Spleen (tissue), 13 donors: ENCODE measurements at places on chromosomes 2 and 18. TPM values are rescaled to one million over a fixed set of nuclear protein-coding genes. Genes with fewer than 3 reads are reported as not detected.

SLC30A3 gene
- total RNA-seq = not detected

SLC14A1 gene
- total RNA-seq = 6.0 TPM

GCG gene
- not detected for total RNA-seq

SCG2 gene
- not detected for total RNA-seq

DNA sequence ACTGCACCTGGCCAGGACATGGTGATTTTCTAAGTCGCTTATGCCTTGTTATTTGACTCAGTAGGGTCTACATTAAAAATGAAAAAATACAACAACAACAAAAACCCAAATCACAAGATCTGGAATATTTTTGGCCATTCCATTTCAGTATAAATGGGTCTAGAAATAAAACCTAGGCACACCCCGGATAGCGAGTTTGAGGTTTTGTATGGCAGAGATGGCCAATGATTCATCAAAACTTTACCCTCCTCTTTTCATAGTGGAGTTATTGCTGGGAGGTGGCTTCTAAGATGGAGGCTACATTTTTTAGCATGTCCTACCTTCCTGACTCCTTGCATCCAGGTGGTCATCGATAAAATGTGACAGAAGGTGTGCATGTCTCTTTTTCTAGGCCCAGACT is 49.3 kb upstream of the PELI1 start:
- H3K4me1 ChIP-seq = peaks cover 50% of the 10 kb centered on the region
- H3K27ac ChIP-seq = no peak overlapping the region
- no peaks in the 10 kb centered on the region for H3K36me3 ChIP-seq
- H3K4me3 ChIP-seq = no peak overlapping the region
- DNase-seq = no peak
- no peaks in the 10 kb centered on the region for H3K27me3 ChIP-seq

- H3K4me1 ChIP-seq = no peaks in the 10 kb centered on the region
- no peak overlapping the region for H3K27ac ChIP-seq
- no peaks in the 10 kb centered on the region for H3K36me3 ChIP-seq
- no peak for DNase-seq
These were observed 610.2 kb downstream of the ZEB2 start for GRCh38 chr2:143909577-143910353.

- no peak overlapping the region for H3K27ac ChIP-seq
- DNase-seq = no peak
- H3K4me3 ChIP-seq = no peak overlapping the region
- no peaks in the 10 kb centered on the region for H3K27me3 ChIP-seq
- H3K36me3 ChIP-seq = no peaks in the 10 kb centered on the region
- no peaks in the 10 kb centered on the region for H3K4me1 ChIP-seq
These were observed 51.1 kb upstream of the FN1 start for GRCh38 chr2:215487002-215487372.

DNA sequence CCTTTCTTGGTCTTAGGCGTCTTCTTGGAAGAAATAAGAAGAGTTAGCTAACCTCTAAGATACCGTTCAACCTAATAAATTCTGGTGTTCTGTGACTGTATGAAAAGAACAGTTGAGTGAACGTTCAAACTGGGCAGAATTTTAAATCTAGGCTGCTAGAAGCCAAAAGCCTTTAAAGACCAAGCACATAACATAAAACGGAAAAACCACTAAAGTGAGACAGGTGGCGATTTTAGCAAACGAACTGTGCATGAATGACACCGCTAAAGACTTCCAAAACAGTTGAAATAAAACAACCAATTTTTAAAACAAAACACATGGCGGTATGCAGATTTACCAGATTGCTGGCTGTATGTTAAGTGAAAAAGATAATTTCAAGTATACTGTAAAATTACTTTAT is 73.1 kb downstream of the GALNT13 start:
- H3K4me3 ChIP-seq = no peak overlapping the region
- no peak overlapping the region for H3K27ac ChIP-seq
- no peak for DNase-seq
- H3K4me1 ChIP-seq = no peaks in the 10 kb centered on the region
- H3K36me3 ChIP-seq = no peaks in the 10 kb centered on the region

DNA sequence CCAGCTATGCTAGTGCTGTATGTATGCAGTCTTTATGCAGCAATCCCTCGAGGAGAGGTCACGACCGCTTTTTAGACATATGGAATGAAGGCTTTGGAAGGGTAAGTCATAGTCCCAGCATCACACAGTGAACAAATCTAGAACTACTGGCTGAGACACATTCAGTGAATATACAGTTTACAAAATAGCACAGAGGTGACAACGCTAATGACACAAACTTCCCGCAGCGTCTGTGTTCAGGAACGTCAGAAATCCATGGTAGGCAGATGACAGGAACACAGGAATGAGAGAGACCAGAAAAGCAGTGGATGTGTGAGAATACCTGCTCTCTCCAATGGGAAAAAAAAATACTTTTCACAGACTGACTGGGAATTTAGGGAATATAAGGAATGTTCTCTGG is 29.6 kb downstream of the CABYR start:
- no peaks in the 10 kb centered on the region for H3K27me3 ChIP-seq
- H3K4me3 ChIP-seq = no peak overlapping the region
- no peaks in the 10 kb centered on the region for H3K4me1 ChIP-seq
- no peak for DNase-seq
- peaks cover 70% of the 10 kb centered on the region for H3K36me3 ChIP-seq
- no peak overlapping the region for H3K27ac ChIP-seq

GRCh38 chr2:45457211-45457945 is 153.7 kb downstream of the SRBD1 start:
- no peak overlapping the region for H3K4me3 ChIP-seq
- no peaks in the 10 kb centered on the region for H3K36me3 ChIP-seq
- H3K4me1 ChIP-seq = peaks cover 11% of the 10 kb centered on the region
- no peak overlapping the region for H3K27ac ChIP-seq
- H3K27me3 ChIP-seq = no peaks in the 10 kb centered on the region

GRCh38 chr18:42719221-42719620 is 396.3 kb downstream of the RIT2 start:
- H3K27me3 ChIP-seq = no peaks in the 10 kb centered on the region
- DNase-seq = no peak
- H3K27ac ChIP-seq = no peak overlapping the region

DNA sequence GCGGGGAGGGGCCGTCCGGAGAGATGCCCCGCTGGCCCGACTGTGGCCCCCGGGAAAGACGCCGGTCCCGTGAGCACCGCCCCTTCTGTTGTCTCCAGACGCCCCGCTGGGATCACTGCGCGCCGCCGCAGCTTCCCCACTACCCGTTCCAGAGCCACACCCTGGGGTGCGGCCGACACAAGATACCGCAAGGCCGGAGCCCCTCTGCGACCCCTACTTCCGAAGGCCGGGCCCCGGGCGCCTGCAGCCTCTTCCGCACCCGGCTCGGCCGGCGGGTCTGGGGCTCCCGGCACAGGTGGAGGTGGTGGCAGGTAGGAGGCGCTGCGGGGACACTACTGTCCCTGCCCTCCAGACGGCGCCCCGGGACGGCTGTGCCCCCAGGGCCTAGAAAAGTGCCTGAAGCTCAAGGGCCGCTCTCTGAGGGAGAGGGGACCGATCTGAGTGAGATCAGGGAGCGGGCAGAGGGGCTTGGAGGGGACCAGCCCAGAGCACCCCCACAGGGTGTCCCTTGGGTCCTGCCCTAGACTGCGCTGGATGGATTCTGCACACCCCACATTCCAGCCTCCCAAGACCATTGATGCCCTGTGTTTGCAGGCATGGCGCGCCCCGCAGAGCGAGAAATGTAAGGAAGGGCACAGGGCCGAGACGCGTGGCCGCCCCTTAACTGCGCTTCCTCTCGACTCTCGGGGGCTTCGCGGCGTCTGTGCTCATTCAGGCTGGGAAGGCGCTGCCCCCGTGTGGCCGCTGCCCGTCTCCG is 80.0 kb downstream of the GFPT1 start:
- DNase-seq = peak; percentile 93
- no peaks in the 10 kb centered on the region for H3K36me3 ChIP-seq
- peak overlapping the region; percentile 48 for H3K27ac ChIP-seq
- peaks cover 41% of the 10 kb centered on the region for H3K4me1 ChIP-seq

- H3K27me3 ChIP-seq = peaks cover 14% of the 10 kb centered on the region
- no peak overlapping the region for H3K4me3 ChIP-seq
- peaks cover 21% of the 10 kb centered on the region for H3K4me1 ChIP-seq
- no peak overlapping the region for H3K27ac ChIP-seq
These were observed 2.2 kb downstream of the IMPACT start for GRCh38 chr18:24428709-24429108.

DNA sequence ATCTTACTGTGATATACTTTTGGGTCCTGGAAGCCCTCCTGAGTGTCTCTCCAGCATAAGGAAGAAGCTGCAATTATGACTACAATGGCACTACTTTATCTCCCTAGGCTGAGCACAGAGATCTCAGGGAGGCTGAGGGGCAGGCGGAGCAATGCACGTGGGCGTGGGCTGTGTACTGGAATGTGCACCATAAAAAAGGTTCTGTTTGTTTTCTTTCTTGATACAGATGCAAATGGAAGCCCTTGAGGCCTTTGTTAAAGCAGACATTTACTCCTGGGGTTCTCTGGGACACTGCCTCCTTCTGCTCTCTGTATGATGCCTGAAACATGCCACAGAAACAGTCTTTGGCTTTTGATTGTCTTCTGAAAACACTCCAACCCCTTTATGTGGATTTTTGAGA is 79.1 kb upstream of the DLX2 start:
- no peaks in the 10 kb centered on the region for H3K27me3 ChIP-seq
- no peak for DNase-seq
- no peak overlapping the region for H3K27ac ChIP-seq
- no peaks in the 10 kb centered on the region for H3K36me3 ChIP-seq

DNA sequence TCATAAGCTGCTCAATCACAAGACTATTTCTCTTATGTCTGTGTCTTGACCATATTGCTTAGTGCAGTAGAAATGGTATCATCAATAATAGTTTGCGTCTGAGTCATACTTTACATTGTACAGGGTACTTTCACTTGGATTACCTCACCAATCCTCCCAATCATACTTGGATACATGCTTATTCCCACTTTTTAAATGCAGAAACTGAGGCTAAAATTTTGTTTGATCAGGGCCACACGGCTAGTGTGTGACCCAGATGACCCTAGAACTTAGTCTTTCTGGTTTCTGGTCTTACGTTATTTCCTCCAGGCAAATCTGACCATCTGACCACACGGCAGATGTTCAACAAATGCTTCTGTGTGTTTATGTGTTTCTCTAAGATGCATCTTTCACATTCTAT is 23.8 kb upstream of the CCL20 start:
- no peaks in the 10 kb centered on the region for H3K4me1 ChIP-seq
- H3K4me3 ChIP-seq = no peak overlapping the region
- no peak for DNase-seq
- H3K27ac ChIP-seq = no peak overlapping the region
- H3K36me3 ChIP-seq = no peaks in the 10 kb centered on the region

DNA sequence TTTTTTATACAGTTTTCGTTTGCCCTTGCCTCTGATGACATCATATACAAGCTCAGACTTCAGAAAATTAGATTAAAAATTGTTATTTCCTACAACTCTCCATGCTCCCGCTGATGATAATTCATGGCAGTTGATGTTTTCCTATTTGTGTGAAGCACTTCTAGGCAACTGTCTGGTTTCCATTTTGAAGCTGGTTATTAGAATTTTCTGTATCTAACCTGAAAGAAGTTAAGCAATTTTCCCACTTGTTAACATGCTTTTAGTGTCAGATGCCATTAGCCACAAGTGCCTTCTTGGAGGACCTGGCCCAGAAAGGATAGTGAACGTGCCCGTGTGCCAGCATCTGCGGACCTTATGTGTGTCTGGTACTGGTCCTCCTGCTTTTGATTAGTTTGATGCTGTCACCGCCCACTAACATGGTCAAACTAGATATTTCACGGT is 347.6 kb upstream of the RAB12 start:
- H3K4me1 ChIP-seq = no peaks in the 10 kb centered on the region
- DNase-seq = no peak

DNA sequence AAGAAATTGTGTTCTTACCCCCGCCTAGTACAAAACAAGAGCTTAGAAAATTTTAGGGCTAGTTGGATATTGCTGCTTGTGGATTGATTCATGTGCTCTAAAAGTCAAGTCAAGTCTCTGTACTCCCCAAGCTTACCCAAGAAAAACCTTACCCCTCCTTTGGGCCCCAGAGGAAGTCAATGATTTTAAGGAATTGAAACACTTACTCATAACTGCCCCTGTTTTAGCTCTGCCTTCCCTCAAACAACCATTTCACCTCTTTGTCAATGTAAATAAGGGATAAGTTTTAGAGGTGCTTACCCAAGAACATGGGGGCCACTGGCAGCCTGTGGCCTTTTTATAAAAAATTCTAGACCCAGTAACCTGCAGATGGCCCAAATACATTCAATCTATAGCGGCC is 136.6 kb upstream of the RMP24 start:
- H3K36me3 ChIP-seq = no peaks in the 10 kb centered on the region
- no peak for DNase-seq
- H3K4me3 ChIP-seq = no peak overlapping the region
- no peak overlapping the region for H3K27ac ChIP-seq

DNA sequence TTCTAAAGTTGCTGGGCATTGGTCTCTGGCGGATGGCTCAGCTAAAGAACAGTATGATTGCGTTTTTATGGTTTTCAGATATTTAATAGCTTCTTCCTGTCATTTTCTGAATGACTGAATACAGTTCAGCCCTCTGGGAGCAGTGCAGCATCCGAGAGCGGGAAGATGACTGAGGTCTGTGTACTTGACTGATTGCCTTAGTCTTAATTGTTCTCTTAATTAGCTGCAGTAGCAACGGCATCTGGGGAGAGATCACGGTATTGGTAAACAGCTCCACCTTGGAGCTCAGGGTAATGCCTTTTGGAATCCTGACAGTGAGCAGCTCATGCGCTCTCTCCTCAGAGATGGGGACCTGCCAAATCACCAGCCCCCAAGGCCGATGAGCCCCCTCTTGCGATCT is 481.4 kb upstream of the SPRED2 start:
- DNase-seq = no peak
- H3K36me3 ChIP-seq = no peaks in the 10 kb centered on the region
- H3K4me1 ChIP-seq = no peaks in the 10 kb centered on the region
- no peaks in the 10 kb centered on the region for H3K27me3 ChIP-seq

DNA sequence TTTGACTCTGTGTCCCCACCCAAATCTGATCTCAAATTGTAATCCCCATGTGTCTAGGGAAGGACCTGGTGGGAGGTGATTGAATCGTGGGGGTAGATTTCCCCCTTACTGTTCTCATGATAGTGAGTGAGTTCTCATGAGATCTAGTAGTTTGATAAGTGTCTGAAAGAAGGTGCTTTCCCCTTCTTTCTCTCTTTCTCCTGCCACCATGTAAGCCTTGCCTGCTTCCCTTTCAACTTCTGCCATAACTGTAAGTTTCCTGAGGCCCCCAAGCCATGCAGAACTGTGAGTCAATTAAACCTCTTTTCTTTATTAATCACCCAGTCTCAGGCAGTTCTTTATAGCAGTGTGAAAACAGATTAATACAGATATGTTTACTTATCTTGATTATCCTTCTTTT is 266.5 kb upstream of the GYPC start:
- no peak overlapping the region for H3K4me3 ChIP-seq
- H3K4me1 ChIP-seq = no peaks in the 10 kb centered on the region
- H3K27me3 ChIP-seq = no peaks in the 10 kb centered on the region
- no peak for DNase-seq
- H3K36me3 ChIP-seq = no peaks in the 10 kb centered on the region
- H3K27ac ChIP-seq = no peak overlapping the region
